Thyroid gland (tissue), 4 donors: ENCODE measurements at places on chromosomes 2 and 18. TPM values are rescaled to one million over a fixed set of nuclear protein-coding genes. Genes with fewer than 3 reads are reported as not detected.

GRCh38 chr2:186941853-186942252 lies 92.9 kb upstream of the ZSWIM2 start:
- DNase-seq: no peak

DNA sequence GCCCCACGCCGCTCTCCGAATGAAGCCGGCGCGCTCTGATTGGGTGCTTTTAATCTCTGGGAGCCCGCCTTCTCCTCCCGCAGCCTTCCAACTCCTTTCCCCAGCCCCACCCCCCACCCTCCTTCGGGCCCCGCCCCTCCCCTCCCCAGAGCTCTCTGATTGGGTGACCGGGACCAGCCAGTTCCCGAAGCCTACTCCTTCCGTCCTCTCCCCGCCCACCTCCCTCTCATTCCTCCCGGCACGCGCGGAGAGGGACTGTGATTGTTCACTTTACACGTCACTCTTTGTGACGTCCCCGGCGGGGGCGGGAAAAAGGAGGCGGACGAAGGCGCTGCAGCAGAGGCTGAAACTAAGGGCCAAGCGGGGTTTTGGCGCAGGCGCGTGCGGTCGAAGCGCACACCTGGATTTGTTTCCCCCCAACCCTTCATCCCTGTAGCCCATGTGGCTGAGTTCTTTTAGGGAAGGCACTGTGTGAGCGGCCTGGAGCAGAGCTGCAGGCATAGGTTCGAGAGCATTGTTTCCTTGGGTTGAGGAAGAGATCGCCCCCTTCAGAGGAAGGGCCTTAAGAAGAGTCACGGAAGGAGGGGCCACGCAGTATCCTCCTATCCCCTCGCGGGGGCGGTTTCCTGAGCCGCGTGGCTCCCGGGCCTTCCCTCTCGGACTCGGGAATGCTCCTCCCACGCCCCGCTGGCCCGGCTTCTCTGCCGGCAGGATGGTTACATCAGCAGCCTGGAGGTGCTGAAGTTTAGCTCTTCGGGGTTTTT lies at the start of gene MEX3C:
MEX3C (minus strand) TSS at position 21 of the 764 bp plus-strand sequence. CDS start 361 bp downstream, outside the sequence.
- DNase-seq: peak; percentile 99

GRCh38 chr2:233053928-233054784 lies 6.0 kb upstream of the INPP5D start:
- DNase-seq: peak; percentile 52

DNA sequence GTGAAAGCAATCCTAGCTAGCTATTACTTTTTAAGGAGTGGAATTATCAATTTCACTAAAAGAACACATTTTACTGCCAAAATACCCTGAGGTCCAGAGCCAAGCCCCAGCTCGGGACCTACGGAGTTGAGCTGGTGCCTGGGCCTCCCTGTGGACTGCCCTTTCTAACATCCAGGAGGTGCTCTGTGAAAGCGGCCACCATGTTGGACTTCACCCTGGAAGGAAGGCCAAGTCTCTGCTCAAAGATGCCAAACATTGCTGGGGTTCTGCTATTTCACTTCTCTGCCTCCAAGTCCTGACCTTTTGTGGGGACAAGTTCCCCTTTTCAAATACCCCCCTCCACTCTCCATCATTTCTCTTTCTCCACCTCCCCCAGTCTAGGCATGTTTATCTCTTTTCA lies 498.7 kb upstream of the RAB6C start:
- no peak for DNase-seq

DNA sequence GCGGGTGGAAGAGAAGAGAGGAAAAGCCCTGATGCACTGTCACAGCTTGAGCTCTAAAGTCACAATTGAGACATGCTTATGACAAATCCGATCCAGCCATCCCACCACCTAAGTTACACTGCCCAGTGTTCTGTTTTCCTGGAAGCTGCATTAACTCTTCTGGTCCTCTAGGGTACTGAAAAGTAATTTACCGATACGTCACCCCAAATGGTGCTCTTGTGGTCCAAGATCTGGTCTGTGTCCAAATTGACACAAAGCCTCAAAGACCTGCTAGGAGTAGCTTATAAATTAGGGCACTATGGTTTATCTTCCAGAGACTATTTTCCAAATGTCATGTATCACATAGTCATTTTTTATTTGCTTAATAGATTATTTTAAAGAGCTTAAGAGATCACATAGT lies 186.7 kb upstream of the ETAA1 start:
- no peak for DNase-seq

The LPIN2 gene
- total RNA-seq: 39.9 TPM
